Stimulated activated CD8-positive, alpha-beta memory T cell treated with anti-CD3 and anti-CD28 coated beads, Interleukin-4, amount 100 ng/mL, for 1 hour (primary cell): ENCODE measurements at places on chromosomes 4 and X.

GRCh38 chr4:185665655-185666054 lies 130.3 kb upstream of the PDLIM3 start:
- no peak for DNase-seq

DNA sequence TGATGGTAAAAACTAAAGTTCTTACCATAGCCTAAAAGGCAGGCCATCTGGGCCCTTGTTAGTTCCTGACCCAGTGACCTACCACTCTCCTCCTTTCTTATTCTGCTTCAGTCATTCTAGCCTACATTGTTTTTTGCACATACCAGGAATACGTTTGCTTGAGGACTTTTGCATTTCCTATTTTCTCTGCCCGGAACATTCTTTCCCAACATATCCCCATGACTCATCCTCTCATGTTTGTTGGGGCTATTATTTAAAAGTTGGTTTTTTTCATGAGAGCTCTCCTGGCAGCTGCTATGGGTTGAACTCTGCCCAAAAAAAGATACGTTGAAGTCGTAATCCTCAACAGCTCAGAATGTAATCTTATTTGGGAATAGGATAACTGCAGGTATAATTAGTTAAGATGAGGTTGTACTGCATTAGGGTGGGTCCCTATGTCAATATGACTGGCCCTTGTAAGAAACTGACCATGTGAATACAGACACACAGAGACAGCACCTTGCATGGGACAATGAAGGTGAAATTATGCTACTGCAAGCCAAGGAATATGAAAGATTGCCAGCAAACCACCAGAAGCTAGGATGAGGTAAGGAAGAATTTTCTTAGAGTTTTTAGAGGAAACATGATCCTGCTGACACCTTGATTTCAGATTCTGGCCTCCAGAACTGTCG lies 138.3 kb upstream of the PDHA2 start:
- DNase-seq, result no peak

GRCh38 chr4:140170299-140170698 lies 16.3 kb upstream of the MAML3 start:
- no peak for DNase-seq

GRCh38 chr4:185508181-185508580 lies 27.1 kb downstream of the PDLIM3 start:
- DNase-seq, result no peak

DNA sequence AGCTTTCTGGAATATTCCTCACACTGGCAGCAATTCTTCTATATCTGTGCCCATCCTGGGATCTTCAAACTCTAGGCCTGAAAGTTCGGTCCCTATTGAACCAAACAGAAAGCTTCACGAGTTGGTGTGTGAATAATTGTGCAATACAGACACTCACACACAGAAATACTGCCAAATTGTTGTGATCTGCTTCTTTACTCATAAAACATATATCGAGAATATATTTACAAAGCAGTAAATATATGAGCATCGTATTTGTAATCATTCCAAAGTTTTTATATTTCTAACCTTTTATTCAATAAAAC lies 56.6 kb upstream of the BEX4 start:
- DNase-seq, result no peak

DNA sequence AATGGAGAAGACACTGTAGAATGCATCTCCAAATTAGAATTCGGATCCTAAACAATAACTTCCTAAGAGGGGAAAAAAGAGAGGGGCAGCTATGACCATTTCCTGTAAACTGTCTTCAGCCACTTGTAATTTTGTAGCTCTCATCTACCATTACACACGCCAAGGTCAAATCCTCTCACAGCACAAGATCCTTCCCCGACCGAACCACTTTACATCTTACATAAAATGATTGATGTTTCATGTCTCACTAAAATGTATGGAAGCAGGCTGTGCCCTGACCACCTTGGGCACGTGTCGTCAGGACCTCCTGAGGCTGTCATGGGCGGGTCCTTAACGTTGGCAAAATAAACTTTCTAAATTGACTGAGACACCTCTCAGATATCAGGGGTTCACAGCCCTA lies 24.1 kb upstream of the PBDC1 start:
- no peak for DNase-seq

DNA sequence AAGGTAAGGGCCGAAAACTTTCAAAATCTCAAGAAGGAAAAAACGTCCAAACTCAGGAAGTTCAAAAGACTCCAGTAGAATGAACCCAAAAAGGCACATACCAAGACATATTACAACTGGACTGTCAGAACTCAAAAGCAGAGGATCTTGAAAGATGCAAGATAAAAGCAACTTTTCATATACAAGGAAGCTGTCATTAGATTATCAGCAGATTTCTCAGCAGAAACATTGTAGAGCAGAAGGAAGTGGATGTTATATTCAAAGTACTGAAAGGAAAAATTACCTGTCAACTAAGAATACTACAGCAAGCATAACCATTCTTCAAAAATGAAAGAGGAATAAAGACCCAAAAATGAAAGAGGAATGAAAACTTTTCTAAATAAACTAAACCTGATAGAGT lies 224.9 kb downstream of the FAT4 start:
- no peak for DNase-seq

DNA sequence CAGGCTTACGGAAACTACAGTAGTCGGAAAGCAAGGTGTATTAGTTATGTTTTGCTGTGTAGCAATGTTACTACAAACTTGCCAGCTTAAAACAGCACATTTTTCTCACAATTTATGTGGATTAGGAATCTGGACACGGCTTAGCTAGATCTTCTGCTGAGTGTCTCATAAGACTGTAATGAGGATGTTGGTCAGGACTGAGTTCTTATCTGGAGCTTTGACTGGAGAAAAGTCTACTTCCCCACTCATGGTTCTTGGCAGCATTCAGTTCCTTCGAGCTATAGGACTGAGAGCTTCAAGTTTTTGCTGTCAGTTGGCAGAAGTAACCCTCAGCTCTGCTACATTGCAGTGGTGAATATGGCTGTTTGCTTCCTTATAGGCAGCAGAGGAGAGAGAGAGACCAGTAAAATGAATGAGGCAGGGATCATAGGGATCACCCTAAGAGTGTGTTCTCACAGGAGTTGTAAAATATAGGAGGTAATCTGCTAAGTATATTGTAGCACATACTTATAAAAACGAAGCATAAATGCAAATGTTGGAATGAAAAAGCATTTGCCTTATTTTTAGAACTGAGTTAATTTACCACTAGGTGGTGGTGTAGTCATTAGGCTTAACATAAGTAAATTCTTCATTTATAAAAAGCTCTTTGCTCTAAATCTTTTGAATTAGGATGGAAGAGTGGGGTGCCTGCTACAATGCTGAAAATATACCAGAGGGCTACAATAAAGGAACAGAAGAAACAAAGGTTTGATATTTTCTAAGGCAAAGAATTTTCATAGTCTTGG lies 38.6 kb downstream of the ALG13 start:
- DNase-seq, result no peak

- no peak for DNase-seq
Observed at GRCh38 chr4:78291277-78291676, 234.2 kb downstream of the FRAS1 start.

DNA sequence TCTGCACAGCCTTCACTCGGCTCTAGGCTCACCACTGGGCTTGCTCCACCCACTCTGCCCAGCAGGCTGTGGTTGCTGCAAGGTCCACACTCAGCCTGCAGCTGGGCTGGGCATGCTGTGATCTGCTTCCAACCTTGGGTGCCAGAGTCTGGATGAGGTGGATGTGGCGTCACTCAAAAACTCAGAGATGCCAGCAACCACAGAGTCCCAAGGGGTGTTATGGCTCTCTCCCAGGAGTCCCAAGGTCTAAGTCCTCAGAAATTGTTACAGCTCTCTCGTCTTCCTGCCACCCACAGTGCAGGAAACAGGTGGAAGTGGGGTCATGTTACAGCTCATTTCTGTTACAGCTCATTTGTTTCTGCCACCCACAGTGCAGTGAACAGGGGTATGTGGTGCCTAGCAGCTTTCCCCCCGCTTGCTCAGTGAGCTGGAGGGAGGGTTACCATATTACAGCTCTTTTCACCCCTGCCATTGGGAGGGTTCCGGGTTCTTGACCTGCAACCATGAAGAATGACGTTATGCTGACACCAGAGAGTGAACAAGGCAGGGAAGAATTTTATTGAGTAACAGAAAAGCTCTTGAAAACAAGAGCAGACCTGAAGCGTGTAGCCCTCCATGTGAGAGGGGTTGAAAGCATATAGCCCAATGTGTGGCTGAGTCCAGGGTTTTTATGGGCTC lies 893.9 kb downstream of the PCDH7 start:
- no peak for DNase-seq

DNA sequence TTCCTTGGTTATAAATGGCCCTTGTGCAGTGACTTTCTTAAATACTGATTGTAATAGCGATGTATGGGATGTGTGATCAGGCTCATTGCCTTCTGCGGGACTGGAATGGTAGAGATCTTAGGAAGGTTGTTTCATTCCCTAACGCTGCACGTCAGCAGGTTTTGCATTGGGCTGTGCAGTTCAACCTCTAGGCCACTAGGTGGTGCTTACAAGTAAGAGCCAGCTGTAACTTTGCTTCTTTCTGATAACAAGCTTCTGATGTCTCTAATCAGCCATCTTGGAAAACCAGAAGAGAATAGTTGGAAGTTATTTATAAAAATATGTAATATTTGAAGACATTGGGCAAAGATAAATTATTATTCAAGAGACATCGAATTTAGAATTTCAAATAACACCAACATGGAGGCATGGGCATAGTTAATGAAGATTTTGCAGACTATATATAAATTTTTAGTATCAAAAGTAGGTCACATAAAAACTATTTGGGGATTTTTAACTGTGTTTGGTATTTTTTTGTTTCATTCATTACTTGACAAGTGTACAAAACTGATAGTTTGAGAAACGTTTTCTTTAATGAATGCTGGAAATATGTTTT lies 339.7 kb upstream of the PCDH7 start:
- DNase-seq, result no peak

DNA sequence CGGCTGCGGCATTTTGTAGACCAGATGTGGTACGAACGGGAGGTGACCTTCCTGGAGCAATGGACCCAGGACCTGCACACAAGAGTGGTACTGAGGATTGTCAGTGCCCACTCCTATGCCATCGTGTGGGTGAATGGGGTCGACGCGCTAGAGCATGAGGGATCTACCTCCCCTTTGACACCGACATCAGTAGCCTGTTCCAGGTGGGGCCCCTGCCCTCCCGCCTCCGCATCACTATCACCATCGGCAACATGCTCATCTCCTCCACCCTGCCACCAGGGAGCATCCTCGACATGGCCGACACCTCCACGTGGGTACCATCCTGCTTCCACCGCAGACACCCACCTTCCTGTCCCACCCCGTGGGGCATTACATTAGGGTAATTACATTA lies 46.2 kb downstream of the SMARCA5 start:
- DNase-seq, result no peak

DNA sequence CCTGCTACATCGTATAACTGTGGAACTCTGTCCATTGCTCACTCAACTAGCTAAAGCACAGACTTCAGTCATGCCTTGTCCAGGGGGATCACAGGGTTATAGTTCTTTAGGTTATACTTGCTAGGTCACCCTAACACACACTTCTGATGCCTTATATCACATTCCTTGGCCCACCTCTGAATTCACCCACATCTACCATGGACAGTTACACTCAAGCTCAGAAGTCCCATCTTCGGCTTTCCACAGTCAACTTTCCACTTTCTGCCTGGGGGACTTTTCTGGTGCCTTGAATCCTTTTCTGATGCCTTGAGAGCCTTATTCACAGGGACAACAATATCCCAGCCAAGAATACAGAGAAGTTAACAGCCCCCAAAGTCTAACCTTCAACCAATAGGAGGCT lies 129.2 kb upstream of the MAOA start:
- DNase-seq, result no peak

- no peak for DNase-seq
Observed at GRCh38 chrX:22383988-22384387, 111.3 kb downstream of the CBLL2 start.

DNA sequence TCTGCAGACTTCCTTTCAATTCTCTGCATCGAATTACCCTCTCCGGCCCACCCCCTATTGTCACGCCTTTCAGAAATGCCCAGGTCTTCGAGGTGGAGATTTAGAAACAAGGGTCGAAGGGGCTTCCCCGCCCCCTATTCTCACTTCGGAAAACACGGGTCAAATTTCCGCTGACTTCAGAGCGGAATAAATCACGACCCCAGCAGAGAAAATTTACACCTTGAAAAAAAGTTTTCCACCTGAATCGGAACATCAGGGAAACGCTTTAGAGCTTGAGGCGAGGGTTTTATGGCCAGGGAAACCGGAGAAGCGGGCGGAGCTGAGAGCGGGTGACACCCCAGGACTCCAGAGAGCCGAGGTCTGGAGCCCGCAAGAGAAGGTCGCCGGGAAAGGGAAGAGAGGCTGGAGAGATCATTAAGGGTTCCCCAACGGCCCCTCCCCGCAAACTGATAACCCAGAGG lies 1.6 kb downstream of the SHISA3 start:
- DNase-seq, result no peak

DNA sequence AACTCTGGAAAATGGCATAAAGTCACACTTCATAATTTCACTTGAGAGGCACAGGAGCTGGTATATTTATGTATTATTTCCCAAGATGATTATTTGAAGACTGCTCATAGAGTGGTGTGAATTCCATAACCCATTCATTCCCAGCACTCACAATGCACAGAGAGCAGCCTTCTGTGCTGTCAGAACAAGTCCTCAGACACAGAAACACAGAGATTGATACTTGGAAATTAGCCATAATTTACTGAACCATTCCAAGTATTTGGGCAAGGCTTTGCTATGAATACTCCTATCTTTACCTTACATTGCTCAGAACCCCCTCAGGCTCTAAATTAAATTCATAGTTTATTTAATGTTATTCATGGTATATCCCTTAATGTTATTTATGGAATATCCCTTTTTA lies 53.6 kb downstream of the PABPC4L start:
- DNase-seq, result no peak

- no peak for DNase-seq
Observed at GRCh38 chrX:47573341-47574075, 8.7 kb upstream of the TIMP1 start.

- no peak for DNase-seq
Observed at GRCh38 chr4:121932212-121932974, 19.5 kb downstream of the TRPC3 start.

DNA sequence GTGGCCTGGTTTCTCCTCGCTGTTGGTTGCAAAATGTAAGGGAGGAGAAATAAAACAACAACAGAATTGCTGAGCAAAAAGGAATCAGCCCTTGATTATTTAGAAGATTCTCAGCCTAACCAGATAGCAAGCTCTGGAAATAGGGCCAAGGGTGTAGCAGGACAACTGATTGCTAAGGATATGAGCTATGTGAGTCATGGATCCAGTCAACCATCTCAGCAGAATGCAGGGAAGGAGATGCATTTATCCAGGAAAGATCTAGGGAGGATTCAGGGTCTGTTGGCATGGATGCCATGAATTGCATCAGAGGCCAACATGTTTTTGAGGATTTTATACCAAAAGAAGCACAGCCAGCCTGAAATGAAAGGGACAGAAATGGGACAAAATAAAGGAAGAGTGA lies 2.2 kb upstream of the XAGE3 start:
- no peak for DNase-seq

- no peak for DNase-seq
Observed at GRCh38 chr4:136342666-136343065, 1189.6 kb downstream of the PCDH18 start.

- no peak for DNase-seq
Observed at GRCh38 chr4:153207567-153207966, 3.3 kb downstream of the TRIM2 start.

- no peak for DNase-seq
Observed at GRCh38 chr4:114659386-114660008, 60.9 kb downstream of the UGT8 start.
